Daoy (cell line): ENCODE measurements at places on chromosomes 6 and 20.

DNA sequence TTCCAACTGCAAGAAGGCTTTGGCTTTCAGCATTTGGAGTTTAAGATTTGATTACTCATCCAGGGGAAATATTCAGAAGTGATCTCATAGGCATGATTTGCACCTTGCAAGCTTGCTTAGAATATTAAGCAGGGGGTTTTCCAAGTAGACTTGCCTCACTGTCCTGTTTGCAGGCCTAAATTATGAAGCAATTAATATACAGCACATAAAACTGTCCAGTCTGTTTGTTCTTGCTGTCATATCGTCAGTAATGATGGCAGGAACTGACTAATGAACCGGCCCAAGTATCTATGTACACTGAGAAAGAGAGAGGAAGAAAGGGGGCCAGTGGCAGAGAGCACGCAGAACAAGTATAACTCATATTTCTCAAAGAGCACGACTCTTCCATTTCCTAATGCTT lies 212.5 kb upstream of the SUPT3H start:
- DNase-seq, result peak; percentile 88

DNA sequence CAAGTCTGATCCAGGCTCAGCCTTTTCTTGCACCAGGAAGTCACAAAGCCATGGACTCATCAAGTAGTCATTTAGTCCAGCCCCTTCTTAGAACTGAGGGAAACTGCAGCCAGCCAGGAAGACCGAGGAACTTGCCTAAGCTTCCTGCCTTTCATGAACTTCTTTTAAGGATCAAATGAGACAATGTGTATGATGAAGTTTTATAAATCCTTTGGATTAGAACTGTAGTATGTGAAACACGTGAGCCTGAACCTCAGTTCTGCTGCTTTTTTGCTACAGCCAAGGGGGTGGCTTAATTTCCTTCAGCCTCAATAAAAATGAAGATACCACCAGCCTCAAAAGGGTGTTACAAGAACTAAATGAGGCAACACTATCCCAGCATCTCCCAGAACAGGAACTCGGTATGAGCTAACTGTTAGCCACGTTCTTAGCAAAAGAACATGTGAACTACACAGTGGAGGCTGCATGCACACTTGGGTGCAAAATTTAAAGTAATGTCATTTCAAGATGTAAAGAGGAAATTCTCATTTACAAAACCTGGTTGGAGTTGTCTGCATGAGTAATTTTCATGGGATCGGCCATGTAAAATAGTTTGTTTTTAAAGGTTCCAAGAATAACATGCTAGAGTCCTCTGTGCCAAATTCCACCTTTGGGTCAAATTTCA lies 76.0 kb upstream of the TBC1D7 start:
- peak; percentile 54 for DNase-seq

DNA sequence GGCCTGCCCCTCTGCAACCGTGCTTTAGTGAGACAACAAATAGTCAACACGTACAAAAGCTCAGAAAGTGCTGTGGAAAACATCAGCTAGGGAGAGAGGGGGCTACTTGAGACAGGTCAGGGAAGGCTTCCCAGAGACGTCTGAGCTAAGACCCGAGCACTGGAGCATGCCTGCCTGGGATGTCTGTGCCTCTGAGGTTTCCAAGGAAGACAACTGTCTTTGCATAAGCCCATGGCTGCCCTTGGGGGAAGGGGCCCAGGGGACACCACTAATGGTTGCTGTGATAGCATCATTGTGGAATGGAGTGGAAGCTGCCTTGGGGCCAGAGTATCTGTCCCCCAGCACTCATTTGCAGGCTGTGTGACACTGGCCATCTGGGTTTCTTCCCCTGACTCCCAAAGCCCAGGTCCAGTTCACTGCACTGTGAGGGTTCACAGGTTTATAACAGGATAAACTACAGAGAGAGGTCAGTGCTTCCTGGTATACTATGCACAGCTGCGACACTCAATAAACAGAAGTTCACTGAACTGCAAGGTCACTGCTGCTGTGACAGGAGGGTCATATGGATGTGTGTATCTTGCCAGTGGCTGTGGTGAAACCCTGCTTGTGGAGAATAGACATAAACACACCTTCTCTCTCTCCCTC lies 1.5 kb upstream of the ARFGEF2 start:
- DNase-seq, result no peak

- DNase-seq, result no peak
Observed at GRCh38 chr6:120681204-120681603, 653.1 kb downstream of the TBC1D32 start.

- DNase-seq, result no peak
Observed at GRCh38 chr20:13277663-13278295, 56.7 kb downstream of the ISM1 start.

DNA sequence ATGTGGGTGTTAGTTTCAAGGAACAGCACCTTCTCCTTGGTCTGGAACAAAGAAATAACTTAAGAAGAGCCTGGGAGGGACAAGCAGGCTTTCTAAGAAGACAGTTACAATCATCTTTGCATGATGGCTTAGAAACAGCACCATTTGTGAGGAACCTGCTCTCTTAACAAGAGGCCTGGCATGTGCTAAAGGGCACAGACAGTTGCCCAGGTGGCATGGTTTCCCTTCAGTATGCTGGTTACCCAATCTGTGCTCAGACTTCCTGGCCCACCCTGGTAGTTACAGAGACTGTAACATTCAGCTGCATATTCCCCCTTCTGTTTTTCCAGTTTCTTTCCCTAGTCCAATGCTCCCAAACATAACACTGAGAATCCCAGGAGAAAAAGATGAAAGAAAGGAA lies 84.0 kb downstream of the CHD6 start:
- no peak for DNase-seq

- DNase-seq, result no peak
Observed at GRCh38 chr20:53966774-53967398, 103.5 kb downstream of the BCAS1 start.

GRCh38 chr6:33375143-33375671 lies 16.4 kb upstream of the KIFC1 start:
- peak; percentile 79 for DNase-seq

DNA sequence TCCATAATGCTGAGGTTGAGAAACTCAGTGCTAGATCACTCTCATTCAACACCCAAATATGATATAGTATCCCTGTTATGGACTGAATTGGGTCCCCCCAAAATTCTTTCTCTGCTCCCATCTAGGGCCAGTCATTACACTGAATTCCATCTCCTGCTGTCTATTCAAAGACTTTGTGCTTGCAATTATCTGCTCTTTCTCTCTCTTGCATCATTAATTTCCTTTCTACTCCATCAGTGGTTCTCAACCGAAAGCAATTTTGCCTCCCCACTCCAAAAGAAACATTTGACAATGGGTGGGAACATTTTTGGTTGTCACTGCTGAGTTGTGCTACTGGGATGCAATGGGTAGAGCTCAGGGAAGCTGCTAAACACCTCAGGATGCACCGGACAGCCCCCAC lies 271.5 kb upstream of the CDYL start:
- no peak for DNase-seq

- no peak for DNase-seq
Observed at GRCh38 chr20:41175201-41175651, 37.9 kb downstream of the PLCG1 start.

DNA sequence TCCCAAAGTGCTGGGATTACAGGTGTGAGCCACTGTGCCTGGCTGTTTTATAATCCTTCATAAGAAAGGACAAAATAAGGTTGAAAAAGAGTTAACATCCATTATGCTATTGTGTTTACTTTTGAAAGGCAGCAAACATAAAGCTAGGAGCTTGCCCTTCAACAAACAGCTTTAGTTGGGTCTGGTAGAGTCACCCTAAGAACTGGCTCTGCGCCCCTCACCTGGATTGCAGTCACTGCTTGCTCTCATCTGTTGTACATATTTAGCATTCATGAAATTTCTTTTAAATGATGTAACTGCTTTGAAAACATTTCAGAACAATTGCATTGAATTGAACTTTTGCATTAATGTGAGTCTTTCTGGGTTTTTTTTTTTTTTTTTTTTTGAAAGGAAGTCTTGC lies 38.9 kb downstream of the JARID2 start:
- no peak for DNase-seq

- no peak for DNase-seq
Observed at GRCh38 chr6:156760377-156760776, 16.8 kb upstream of the ARID1B start.

DNA sequence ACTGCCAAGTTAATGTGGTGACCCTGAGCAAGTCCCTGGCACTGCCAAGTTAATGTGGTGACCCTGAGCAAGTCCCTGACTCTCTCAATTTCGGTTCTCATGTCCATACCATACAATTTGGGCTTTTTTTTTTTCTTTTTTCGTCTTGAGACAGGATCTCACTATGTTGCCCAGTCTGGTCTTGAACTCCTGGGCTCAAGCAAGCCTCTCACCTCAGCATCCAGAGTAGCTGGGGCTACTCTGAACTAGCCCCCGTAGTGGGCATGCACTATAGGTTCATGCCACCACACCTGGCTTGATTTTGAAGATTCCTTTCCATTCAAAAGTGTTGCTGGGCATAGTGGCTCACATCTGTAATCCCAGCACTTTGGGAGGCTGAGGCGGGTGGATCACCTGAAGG lies 100.0 kb upstream of the FOXP4 start:
- DNase-seq, result no peak

DNA sequence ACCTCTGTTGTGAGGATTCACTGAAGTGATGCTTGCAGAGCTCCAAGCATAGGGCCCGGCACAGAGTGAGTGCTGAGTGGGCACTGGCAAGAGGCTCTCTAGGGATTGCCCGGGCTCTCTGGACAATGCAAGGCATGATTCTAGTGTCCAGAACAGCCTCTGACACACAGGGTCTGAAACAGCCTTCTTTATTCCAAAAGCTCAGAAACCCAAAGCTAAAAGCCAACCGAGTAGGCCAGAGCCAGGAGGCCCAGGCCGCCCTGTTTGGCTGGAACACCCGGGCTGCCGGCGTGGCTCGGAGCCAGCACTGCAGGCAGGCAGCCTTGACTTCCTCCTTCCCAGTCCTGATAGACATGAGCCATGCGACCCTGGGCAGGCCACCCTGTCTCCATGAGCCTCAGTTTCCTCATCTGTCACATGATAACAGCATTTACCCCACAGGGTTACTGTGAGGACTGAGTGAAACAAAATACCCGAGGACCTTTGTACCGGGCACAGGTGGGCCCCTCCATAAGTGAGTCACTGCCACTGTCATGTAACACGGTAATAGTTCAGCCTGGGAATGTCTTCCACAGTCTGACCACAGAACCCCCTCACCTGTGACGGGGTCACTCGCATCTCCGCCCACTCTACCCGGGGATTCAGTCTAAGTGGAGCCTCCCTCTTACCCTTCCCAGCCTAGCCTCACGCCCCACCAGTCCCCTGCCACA lies 51.5 kb downstream of the PTPRT start:
- no peak for DNase-seq

GRCh38 chr6:68677058-68677457 lies 42.0 kb downstream of the ADGRB3 start:
- DNase-seq, result no peak

- DNase-seq, result no peak
Observed at GRCh38 chr20:58638467-58639181, 12.5 kb upstream of the STX16 start.

GRCh38 chr6:79984261-79984660 lies 20.2 kb upstream of the TTK start:
- peak; percentile 8 for DNase-seq

GRCh38 chr6:113458368-113459010 lies 398.7 kb upstream of the MARCKS start:
- DNase-seq, result no peak

DNA sequence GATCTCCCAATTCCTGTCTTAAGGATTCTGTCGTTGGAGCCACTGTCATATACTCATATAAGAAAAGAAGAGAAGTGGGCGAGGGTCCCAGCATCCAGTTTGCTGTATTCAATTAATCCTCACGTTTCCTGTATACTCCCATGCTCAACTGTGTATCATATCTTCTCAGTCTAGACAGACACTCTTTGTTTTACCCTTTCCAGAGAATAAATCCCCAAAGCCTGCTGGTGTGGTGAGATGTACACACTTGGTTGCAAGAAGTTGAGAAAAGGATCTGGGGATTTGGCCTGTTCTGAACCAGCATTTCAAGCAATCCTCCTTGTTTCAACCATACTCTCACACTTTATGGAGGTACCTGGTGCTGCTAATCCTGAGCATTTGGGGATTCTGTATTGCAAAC lies 3.1 kb downstream of the TPMT start:
- DNase-seq, result no peak

GRCh38 chr20:37775200-37775599 lies 81.4 kb downstream of the CTNNBL1 start:
- DNase-seq, result no peak

DNA sequence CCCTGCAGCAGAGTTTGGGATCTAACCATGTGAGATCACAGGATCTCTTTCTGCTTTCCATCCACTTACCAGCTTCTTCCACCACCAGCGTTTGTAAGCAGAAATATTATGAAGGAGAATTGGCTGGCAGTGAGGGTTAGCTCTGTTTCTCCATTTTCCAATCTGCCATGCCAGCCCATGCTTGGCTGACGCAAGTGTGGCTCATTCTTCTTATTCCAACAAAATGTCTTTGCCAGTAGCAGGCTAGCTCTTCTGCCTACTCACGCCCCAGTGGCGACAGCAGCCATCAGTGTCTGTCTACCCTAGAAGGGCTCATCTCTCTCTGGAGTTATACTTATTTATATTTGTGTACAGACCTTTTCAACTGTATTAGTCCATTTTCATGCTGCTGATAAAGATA lies 286.2 kb downstream of the FARS2 start:
- DNase-seq, result no peak

DNA sequence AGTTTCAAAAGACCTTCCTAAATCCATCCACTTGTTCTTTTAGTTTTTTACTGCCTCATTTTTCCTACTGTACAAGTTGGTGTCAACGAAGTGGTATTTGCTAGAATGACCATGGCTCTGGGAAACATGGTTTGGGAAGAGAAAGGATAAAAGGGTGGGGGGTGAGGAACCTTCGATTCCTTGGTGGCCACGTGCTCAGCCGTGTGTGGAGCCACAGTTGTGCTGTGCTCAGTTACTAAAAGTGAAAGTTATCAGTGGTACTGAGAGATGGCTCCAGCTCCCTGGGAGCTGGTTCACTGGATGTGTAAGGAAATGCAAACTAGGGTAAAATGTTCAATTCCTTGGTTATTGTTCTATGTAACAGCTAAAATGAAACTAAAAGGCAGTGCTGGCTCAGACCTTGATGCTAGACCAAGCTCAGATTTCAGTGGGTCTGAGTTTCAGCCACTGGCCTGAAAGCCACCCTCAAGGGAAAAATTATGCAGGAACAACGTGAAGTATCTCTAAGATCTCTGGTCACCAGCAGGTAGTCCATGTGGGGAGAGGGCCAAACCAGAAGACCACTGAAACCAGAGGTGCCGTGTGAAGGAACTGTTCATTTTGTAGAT lies 7.4 kb upstream of the SLC22A2 start:
- DNase-seq, result no peak
